Stimulated activated CD4-positive, alpha-beta T cell treated with anti-CD3 and anti-CD28 coated beads, TNF-alpha, amount 100 ng/mL, for 24 hours (primary cell): ENCODE measurements at places on chromosomes 6 and 20.

DNA sequence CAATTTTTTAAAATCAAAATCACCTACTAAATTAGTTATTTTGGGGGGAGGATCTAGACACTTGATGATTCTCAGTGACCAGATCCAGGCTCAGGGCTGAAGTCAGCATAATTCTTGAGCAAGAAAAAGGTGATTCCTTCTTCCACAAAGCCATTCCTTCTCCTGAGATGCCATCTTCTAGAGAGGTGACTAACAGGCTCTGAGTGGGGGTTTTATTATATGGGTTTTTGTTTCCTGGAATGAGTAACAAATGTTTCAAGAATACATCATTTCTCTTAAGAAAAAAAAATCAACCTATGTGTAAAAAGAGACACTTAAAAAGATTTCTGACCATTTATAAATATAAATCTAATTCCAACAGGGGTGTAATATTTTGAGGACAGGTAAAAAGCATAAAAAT, 154.3 kb downstream of the NFATC2 start:
- no peak for DNase-seq

DNA sequence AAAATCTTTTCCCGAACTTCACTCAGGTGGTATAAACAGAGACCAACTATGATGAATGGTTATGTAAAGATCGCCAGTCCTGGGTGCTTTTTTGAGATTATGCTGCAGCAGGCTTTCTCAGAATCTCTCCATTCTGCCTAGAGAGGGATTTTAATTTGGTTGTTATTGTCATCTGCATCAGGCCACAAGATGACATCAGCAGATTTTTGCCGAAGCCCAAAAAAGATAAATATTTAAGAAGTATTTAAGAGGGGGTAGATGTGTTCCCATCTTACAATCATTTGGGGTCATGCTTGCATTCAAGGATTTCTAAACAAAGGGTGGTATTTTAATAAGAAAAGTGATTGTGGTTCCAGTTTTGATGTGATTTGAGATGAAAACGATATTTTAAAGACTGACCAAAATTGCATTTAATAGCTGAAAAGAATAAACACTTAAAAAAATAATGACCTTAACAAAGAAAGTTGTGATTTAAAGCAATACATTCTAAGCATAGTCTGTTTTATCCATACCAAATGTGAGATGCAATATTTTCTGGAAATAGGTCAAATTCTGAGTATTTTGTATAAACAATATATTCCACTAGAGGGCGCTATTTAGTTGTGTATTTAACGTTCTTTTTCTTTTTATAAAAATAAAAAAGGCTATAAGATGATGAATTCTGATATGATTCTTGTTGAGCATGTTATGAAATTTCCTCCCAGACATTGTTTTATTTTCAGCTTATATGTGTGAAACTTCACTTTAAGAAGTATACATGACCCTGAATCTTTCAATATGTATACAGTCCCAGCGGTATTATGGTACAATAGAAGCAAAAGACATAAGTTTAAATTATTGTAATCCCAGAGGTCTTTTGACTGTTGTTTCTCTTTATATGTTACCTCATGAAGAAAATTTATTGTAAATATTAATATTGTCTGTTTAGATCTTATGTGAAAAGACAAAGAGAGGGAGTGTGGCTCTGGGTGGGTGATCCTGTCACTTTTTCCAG, 51.0 kb upstream of the ZFP64 start:
- no peak for DNase-seq

- DNase-seq, result no peak
Measured at GRCh38 chr6:32112431-32112980, 3.4 kb upstream of the TNXB start.

DNA sequence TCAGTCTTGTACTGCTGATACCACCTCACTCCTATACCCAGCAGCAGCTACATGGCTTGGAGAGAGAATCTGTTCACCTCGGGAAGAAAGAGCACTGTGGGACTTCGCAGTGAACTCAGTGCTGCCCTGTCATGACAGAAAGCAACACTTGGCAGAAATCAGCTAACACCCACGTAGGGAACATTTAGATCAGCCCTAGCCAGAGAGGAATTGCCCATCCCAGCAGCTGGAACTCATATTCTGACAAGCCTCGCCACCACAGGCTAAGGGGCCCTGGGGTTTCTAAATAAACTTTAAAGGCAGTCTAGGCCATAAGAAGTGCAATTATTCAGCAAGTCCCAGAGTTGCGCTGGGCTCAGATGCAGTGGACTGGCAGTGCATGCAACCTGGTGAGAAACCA, 1266.8 kb downstream of the GRIK2 start:
- no peak for DNase-seq

DNA sequence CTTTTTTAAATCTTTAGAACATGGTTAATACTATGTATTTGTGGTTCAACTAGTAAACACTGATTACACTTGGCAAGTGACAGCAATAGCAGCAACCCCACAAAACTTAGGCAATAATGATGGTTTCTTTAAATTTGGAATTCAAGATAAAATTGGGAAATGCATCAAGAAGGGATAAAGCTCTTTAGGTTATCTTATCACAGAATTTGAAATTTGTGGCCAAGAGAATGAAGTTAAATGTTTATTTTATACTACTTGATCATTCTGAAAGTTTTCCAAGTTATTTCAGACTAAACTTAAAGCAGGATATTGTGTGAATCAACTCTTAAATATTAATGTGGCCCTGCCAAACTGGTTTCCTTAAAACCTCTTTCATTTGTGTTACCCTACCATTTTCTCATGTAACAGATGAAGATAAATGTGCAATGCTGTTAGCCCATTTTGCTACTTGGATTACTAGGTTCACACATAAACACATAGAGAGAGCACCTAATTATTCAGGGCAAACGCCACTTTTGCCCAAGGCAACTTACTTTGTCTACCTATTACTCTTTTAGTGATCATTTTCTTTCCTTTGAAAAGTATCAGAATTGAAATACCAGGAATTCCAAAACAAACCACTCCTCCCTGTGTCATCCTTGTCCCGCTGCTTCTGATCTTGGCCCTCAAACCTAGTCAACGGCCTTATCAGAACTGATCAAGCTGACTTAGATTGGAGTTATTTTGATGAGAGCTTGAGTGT, 186.7 kb upstream of the TENT5A start:
- DNase-seq, result no peak

- no peak for DNase-seq
Measured at GRCh38 chr20:58583586-58583985, 67.5 kb upstream of the STX16 start.

- no peak for DNase-seq
Measured at GRCh38 chr6:122072014-122072647, 327.3 kb upstream of the HSF2 start.

- no peak for DNase-seq
Measured at GRCh38 chr20:21109144-21109543, 3.0 kb upstream of the LINC00237 start.

- no peak for DNase-seq
Measured at GRCh38 chr6:2482773-2483172, 237.4 kb upstream of the GMDS start.

DNA sequence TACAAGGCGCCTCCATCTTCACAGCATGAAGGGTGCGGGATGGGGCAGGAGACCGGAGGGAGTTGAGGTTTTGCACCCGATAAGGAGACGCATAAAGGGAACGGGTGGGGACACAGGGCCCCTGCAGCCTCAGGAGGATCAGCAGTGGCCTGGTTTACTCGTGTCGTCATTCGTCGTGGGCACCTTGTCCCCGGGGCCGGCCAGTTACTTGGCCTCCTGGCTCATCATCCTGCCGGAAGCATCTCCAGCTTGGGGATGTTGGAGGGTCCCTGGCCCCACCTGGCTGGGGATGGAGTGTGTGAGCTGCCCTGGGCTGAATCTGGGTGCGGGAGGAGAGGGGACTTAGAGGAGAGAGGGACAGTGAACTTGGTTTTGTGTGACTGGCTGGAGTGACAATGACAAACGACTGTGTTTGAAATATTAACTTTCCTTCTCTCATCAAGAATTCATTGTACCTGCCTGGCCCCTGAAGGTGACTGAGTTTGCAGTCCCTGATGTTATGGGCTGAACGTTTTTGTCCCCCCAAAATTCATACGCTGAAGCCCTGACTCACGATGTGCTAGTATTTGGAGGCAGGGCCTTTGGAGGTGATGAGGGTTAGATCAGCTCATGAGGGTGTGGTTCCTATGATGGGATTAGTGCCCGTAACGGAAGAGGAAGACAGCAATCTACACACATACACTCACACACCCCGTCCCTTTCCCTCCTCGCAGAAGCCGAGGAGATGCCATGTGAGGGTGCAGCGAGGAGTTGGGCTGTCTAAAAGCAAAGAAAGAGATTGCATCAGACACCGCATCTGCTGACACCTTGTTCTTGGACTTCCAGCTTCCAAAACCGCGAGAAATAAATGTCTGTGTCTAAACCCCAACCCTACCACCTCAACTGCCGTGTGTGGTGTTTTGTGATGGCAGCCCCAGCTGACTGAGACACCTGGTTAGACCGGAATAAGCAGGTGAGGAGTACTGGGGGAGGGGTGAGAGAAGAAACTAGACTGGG, 65.0 kb upstream of the MAP3K4 start:
- DNase-seq, result no peak

DNA sequence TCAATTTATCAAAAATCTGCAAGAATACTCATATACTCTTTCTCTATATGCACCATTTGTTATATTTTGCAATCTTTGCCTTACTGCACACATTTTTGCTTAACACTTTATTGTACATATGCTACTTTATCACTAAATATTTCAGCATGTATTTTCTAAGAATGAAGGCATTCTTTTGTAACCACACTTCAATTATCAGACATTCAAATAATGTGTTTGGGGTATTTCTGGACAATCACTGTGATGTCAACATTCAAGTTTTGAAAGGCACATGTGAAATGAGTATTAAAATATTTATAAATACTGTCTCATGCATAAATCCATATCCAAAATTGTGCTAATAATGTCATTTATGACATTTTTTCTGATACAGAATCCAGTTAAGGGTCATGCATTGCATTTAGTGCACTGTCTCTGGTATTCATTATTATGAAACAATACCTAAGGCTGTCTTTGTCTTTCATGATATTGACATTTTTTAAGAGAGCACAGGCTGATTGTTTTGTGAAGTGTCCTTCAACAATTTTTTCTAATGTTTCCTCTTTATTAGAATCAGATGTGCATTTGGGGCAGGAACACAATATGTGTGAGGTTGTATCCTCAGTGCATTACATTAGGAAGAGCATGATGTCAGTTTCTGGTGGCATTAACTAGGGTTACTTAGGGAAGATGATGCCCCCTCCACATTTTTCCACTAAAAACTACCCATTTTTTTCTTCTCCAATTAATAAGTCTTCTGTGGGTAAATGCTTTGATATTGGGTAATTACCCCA, 105.7 kb downstream of the MTFR2 start:
- DNase-seq, result no peak

DNA sequence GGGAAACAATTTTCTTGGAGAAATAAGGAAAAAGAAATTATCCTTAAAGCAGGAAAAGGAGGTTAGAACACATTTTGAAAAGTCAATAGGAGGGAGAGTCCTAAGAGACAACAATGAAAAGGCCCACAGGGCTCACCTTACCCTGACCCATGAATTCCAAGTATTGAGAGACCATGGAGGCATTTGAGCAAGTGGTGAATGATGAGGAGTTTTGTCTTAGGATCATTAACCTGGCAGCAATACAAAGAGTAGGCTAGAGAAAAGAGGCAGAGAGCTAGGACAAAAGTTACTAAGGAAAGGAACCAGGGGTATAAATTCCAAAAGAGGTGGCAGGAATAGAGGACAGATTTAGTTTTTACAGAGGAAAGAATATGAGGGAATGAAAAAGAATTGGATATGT, 44.7 kb downstream of the PACRG start:
- no peak for DNase-seq
